Suprapubic skin (tissue), 4 donors: ENCODE measurements at places on chromosomes 2 and 18.

DNA sequence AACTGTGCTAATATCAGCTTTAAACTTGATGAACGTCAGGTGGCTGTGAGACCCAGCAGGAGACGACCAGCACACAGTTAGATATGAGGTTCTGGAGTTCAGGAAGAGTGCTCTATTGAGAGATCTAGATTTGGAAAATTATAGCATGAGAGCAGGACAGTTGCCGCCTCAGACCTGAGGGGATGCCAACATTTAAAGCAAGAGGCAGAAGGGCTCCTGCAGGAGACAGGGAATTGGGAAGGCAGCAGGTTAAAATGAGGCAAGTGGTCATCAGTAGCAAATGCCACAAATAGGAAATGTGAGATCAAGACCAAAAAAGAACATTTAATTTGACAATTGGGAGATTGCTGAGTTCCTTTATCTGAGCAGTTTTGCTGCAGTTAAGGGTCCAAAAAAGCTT is 471.9 kb downstream of the TGIF1 start:
- DNase-seq = no peak

DNA sequence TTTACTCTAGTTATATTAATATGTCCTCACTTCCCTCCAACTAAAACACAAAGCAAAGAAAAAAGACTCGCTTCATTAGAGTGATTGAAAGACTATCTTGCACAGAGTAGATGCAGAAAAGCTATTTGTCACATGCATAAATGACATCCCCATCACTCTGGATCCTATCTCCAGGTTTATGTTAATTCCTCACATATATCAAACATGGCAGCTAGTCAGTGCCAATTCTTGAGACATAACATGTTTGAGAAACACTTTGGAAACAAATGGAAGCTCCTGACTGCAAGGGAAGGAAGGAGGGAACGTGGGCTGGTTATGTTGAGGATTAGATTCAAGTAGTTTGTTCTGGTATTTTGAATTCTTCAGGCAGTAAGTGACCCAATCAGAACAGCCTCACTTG is 89.8 kb upstream of the BCL2L11 start:
- DNase-seq = no peak

DNA sequence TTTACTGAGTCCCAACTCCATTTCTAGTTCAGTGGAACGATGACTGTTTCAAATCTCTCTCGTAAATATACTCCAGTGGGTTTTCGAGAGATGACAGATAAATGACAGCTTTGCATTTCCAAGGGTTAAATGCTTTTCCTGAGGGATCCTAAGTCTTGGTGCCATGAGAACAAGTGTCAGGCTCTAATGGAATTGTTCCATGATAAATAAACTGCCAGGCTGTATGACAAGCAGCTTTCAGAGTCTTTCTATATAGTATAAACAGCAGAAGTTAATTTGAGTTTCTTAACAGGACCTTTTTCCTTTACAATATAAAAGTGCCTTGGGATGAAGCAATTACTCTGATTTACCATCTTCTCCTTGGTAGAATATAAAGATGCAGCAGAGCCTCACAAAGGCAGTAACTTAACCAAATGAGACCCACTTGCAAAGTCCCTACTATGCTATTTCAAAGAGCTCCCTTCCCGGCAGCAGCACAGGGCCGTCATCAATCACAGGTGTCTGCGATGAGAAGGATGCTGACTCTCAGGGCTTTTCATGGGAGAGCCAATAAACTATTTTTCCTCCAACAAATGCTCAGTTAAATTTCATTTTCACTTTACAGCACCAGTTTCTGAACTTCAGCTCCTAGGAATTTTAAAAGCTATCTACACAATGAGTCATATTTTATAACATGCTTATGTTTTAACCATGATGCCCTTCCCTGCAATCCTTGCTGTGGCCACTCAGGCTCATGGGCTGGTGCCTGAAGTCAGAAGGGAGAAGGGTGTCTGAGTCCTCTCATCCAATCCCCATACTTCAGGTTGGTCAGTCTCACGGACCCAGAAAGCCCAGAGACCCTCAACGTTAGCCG is 123.8 kb downstream of the AFF3 start:
- DNase-seq = no peak

DNA sequence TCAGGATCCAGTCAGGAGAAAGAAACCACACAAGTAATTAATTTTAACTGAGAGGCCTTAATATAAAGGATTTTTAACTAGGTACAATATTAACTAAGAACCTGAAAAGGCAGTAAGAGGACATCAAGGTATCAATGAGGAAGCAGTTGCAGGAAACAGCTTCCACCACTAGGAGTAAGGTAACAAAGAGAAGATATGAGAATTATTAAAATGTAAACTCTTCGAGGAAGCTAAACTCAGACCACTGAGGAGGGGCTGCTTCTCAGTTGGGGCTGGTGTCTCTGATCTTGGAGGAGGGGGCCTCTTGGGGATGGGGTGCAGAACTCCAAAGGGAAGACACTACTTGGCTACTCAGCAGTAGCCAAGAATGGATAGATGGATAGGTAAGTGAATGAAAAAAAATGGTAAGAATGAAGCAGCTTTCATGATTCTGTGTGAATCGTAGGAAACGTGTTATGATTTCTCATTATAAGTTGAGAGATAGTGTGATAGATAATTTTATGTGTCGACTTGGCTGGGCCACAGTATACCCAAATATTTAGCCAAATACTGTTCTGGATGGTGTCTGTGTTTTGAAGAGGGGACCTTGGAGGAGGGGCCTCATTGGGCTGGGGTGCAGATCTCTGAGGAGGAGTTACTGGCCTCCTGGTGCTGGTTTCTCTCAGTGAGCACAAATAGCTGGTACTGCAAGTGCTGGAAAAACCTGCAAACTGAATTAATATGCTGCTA is 547.7 kb upstream of the LRRTM1 start:
- no peak for DNase-seq

- no peak for DNase-seq
Observed at GRCh38 chr2:227079726-227080125, 84.3 kb downstream of the COL4A4 start.

- DNase-seq = no peak
Observed at GRCh38 chr18:57461652-57462269, 26.6 kb downstream of the ONECUT2 start.
